ENCODE measurements at places on chromosomes 1 and 21.

DNA sequence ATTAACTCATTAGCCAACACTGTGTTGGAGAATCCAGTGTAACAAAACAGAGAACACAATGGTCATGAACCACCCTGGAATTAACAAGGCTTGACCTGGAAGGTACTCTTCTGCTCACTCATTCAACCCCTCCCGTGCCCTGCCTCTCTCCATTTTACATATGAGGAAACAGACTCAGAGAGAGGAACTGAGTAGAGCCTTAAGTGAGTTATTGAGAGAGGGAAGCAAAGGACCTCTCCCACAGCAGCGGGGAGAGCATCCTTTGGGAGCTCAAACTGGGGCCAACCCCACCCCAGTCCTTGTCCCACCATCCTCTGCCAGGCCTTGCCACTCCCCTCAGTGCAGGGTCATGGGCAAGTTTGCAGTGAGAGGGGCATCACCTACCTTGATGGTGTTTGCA lies 1.4 kb downstream of the S100A12 start:
- DNase-seq: no peak

DNA sequence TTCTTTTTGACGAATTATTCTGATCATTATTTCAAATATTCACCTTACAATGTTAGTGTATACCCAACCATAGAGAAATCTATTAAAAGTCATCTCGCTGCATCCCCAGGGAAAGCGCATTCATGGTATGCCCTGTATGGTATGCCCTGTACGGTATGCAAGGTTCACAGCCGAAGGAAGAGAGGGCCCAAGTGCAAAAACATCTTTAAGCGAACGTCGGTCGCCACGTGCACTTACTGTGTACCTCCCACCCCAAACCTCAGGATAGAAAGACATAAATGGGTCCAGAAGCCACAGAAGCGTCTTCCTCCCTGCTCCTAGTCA lies 14.4 kb downstream of the HLX start:
- no peak for DNase-seq

- DNase-seq: no peak
Observed at GRCh38 chr1:50108497-50109059, at the start of gene ELAVL4. ELAVL4 (plus strand) TSS chr1:50108920; CDS start chr1:50109190, 270 bp downstream.

DNA sequence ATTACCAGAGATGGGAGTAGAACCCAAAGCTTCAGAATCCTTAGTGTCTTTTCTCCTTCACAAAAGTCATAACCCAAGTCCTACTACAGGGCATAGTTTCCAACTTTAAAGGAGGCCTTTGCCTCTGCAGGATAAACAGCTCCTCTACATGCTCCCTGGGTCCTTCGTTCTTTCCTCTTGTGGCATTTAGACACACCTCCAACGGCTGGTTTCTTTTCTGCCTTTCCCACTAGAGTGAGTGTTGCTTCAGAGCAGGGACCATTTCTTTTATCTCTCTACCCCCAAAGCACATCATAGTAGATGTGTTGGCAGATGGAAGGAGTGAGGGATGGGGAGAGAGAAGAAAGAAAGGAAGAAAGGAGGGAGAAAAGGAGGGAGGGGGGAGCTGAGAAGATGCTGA lies 144.7 kb upstream of the SPATA6 start:
- no peak for DNase-seq

DNA sequence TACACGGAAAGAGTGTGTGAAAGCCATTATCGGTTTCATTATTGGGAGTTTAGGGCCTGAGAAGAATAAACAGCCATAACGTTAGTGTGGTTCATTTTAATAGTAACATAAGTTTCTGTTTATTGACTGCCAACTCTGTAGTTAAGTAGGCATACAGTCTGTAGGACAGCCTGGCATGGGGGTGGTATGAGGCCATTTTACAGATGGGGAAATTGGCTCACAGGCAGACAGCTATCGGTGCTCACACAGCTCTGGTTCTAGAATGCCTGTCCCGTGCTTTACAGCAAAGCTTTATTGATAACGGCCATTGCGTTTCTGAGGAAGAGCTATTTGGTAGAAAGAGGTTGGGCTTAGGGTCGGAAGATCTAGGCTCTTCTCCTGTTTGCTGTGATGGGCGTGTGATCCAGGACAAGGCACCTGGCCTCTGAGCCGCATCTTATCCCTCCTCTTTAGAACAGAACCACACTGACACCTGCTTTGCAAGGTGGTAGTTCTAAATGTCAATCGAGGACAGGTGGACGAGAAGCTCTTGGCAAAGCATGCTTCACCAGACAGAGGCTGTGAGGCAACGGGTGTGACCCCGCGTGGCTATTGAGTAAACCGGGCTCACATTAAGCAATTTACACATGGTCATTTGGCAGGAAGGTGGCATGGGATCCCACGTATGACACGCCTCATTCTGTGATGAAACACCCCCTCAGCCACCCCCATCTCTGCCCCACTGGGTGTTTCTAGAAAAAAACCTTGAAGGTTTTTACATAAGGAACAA lies 14.9 kb downstream of the ETS2 start:
- DNase-seq: no peak

DNA sequence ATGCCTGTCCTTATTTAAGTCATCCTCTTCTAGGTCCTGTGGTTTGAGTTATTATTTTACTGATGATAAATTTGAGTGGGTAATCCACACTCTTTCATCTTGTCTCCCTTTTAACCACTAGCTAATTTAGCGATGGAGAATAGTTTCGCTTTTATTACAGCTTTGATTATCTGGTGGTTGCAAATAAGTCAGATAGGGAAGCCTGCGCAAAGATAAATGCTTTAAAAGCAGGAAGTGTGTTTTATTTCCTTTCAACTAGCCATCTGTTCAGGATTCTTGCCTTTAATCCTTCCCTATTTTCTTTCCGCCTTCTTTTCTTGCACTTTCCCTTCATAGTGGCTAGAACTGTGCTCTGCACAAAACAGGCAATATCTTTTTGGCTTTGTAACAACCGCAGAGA lies 129.0 kb downstream of the TGFB2 start:
- no peak for DNase-seq

DNA sequence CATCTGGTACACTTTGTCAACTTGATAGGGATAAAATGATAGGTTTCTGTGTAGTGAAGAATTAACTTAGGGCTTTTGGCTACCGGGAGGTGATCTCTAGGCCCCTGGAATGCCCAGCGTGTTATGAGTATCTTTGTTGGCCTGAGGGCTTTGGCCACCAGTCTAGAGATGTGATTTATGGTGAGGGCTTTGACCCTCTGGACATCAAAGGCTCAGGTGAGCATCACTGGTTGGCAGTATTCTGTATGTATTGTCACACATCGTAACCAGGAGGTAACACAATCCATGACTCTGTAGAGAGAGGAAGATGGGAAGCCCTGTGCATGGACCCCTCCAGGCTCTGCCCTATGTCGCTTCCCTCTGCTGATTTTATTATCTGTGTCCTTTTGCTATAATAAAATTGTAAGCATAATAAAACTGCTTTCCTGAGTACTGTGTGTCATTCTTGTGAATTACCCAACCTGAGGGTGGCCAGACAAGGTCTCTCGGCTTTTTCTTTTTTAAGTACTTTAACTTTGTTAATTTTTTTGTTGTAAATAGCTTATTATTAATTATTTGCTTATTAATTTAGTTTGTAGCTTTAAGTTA lies 40.2 kb upstream of the PRDX6 start:
- DNase-seq: no peak

Data from mesenteric fat pad (tissue), 1 donor.